ENCODE measurements at places on chromosomes 6 and 20. TPM values are rescaled to one million over a fixed set of nuclear protein-coding genes. Genes with fewer than 3 reads are reported as not detected.

Gene RAB44
- total RNA-seq = under 0.01 TPM

Gene GSTA2
- not detected for total RNA-seq

Gene LHFPL5
- total RNA-seq = not detected

Gene PSORS1C2
- not detected for total RNA-seq

Gene PCK1
- total RNA-seq = not detected

Gene BANF2
- not detected for total RNA-seq

Gene METTL24
- 0.43 TPM for total RNA-seq
